Activated CD4-positive, alpha-beta T cell treated with anti-CD3 and anti-CD28 coated beads, Interleukin-2, amount 10 ng/mL, durations not matched to agents 7 days and 5 days (primary cell): ENCODE measurements at places on chromosomes 7 and 10. TPM values are rescaled to one million over a fixed set of nuclear protein-coding genes. Genes with fewer than 3 reads are reported as not detected.

SMC3 gene
- 78.7 TPM for total RNA-seq

C10orf62 gene
- not detected for total RNA-seq

FBXW4 gene
- total RNA-seq: 45.4 TPM

AKR1C1 gene
- total RNA-seq: 0.89 TPM

SLC13A4 gene
- total RNA-seq: not detected

NXPH1 gene
- not detected for total RNA-seq

NPFFR1 gene
- total RNA-seq: not detected

IDI2 gene
- not detected for total RNA-seq

PPP1R3A gene
- total RNA-seq: not detected

- DNase-seq: no peak
These were observed 90.9 kb downstream of the DIP2C start for GRCh38 chr10:598415-599170.

GRCh38 chr10:71409516-71410104 is 12.9 kb downstream of the CDH23 start:
- DNase-seq: no peak

DNA sequence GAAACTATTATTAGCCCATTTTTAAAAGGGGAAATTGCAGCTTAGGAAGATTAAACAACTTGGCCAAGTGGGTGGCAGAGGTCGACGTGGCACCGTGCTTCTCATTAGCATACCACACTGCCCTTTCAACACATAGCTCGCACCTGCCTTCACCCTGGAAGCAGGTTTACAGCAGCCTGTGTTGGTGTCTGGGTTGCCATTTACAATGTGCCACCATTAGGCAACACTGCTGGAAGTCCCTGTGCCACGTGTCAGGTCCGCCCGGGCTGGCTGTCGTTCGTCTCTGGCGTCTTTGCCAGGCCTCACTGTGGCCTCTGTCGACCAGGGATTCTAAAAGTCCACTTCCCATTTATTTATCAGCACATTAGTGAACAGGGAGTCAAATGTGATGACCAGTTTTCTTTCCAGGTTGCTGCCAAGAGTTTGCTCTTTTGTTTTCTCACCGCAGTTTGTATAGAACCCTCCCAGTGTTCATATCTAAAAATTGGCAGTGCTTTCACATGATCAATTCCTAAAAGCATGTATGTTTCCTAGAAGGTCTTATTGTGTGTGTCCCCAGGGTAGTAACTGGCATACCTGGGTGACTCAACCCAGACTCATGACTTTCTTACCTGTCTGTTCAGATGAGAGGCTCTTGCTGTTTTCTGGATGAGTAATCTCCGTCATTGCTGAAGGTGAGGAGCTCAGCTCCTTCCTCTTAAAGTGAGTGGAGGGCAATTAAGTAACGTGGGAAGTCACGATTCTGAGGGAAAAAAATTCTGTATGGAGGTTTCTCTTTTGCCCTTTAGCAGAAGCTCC is 9.2 kb downstream of the INSIG1 start:
- DNase-seq: no peak

GRCh38 chr10:118332236-118332635 is 9.9 kb downstream of the FAM204A start:
- DNase-seq: no peak

DNA sequence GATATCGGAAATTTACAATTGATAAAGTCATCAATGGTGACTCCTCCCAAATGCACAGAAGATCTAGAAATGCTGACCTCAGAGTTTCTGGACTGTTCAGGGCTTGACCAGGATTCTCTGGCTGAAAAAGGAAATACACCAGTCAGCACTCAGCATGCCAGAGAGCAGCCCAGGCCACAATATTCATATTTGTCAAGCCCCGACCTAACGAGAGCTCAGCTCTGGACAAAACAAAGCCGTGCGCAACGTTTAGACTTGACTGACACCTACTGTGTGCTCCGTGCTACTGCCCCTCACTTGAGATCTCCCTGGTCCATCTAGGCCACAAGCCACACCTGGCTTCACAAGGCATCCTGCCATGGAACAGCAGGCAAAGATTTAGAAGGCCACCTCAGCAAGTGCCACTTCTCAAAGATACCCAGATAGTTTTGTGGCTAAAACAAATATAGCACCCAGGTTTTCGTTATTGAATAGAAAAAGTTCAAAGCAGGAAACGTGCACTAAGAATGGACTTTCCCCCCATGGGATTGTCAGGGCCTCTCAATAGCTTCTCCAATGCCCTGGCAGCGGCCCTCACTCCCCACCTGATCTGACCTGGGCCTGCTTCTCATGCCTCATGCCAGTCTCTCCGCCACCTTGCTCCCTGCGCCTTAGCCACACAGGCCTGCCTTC is 218.3 kb downstream of the FAM107B start:
- DNase-seq: no peak

DNA sequence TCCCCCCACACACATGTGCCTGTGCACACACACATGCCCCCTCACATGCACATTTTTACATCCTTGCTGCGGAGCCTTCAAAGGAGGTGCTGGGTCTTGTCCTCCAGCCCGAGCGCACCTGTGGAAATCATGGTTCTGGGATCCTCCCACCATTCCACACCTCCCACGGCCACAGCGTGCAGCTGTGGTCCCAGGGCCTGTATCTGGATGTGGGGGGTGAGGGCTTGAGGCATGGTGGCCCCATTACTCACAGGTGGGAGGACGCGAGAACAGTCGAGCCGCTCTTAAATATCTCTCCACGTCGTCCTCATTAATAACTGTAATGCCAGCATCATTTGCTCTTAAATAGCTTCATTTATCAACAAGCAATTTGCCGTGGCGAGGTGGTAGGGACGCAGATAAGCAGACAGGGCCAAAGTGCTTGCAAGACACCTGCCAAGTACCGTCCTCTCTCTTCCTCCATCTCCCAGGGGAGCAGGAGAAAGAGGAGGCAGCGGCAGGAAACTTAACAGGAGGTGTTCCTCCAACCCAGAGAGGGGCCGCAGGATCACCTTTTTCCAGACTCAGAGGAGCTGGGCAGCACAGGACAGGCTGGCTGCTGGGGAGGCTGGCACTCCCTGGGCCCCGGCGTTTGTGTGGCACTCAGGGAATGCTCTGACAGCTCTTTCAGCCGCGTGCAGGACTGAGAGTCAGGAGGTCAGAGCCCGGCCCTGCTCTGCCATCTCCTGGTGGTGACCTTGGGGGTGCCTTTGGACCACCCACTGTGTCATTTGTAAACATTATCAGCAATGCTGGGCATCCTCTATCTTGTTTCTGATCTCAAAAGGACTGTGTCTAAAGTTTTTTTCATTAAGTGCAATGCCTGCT is 87.4 kb downstream of the CDH23 start:
- no peak for DNase-seq

- no peak for DNase-seq
These were observed 39.2 kb upstream of the JCAD start for GRCh38 chr10:30098629-30099028.

DNA sequence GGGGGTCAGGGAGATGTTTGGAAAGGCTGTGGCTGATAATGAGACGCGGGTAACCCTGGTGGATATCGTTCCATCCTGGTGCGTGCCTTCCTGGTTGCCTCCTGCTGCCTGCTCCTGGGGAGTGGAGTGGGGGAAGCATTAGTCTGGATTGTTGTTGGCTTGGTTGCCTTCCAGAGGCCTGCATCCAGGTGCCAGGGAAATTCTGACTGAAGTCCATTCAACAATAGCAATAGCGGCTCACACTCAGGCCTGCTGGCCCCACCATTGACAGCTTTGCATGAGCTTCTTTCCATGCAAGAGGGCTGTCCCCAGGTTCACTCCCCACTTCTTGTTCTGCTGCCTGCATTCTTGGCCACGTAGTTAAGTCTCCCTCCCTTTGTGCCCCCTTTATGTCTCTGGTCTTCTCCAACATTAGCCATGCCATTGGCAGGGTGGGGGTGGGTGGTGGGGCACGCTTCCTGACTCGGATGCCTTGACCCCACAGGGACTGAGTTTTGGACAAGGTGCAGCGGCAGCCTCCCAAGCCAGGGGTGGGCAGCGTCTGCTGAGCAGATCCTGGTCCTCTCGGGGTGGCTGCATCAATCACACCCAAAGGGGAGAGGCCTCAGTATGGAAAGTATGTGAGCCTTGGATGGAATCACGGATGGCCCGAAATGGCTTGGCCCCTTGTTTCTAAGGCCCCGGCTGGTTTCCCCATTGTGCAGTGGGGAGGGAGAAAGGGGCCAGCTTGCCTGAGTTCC is 150.2 kb downstream of the GRK5 start:
- no peak for DNase-seq

DNA sequence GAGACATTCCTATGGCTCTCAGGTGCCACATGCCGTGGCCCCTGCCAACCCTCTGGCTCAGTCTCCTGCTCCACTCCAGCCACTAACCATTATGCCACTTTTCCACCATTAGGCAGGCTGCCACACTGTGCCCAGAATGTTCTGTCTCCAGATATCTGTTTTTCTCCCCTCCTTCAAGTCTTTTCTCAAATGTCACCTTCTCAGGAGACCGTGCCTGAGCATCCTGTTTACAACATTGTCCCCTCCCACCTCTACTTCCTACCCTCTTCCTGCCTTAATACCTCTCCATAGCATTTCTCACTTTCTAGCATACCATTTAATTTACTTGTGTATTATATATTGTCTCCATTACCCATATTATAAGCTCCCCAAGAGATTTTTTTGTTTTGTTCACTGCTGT is 162.5 kb upstream of the LYZL2 start:
- no peak for DNase-seq

GRCh38 chr10:74753442-74754211 is 72.8 kb upstream of the KAT6B start:
- DNase-seq: no peak

- no peak for DNase-seq
These were observed 5.3 kb downstream of the FAM20C start for GRCh38 chr7:197413-198335.
